ENCODE measurements at places on chromosomes 11 and 22.

GRCh38 chr22:40107851-40108378, 69.8 kb upstream of the TNRC6B start:
- no peak for DNase-seq

GRCh38 chr11:118928870-118929500, 3.3 kb upstream of the BCL9L start:
- DNase-seq: no peak

- no peak for DNase-seq
These were observed 3.3 kb upstream of the FXYD6 start for GRCh38 chr11:117879516-117880480.

DNA sequence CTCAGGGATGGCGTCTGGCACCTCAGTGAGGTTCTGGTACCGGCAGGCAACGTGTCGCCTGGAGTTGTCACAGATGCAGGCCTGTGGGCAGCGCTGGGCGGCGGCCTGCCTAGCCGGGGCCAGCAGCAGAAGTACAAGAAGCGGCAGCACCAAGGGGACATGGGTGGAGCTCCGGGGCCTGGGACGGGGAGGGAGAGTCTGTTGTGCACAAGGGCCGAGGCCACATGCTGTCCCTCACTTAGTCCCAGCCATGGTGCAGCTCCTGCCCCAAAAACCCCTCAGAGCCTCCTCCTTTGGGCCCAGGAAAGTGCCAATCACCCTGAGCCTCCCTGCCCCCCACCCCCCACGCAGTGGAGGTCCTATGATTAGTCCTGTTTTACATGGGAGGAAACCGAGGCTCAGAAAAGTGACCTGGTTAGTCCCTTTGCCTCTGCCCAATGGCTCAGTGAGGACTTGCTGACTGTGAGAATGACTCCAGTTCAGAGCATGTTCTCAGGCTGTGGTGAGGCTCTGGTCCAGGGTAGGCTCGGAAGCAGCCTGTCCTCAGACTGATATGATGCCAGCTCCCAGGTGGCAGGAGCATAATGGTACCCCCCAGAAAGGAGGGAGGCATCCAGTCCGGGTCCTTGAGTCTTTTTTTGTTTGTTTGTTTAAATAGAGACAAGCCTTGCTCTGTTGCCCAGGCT, 1.1 kb downstream of the CHADL start:
- no peak for DNase-seq

- DNase-seq: no peak
These were observed 61.2 kb upstream of the CHST1 start for GRCh38 chr11:45726493-45727054.

GRCh38 chr11:129976328-129976727, 26.3 kb downstream of the PRDM10 start:
- DNase-seq: no peak

- no peak for DNase-seq
These were observed 116.6 kb downstream of the TBC1D22A start for GRCh38 chr22:46879083-46879482.

Data from activated CD4-positive, CD25-positive, alpha-beta regulatory T cell treated with anti-CD3 and anti-CD28 coated beads, Interleukin-2, amount 50 U/mL, for 72 hours (primary cell).